NCI-H1436 treated with DMSO at 0.1 percent for 48 hours (cell line): ENCODE measurements at places on chromosomes 1 and 21.
A peak's percentile ranks its signal among the peaks of the same experiment; 100 is the strongest.

GRCh38 chr1:151156515-151156819 lies at the start of gene TNFAIP8L2:
Gene TNFAIP8L2, plus strand, starts transcription at chr1:151156649. Its CDS starts 2,049 bp downstream, at chr1:151158698.
- no peak for DNase-seq

DNA sequence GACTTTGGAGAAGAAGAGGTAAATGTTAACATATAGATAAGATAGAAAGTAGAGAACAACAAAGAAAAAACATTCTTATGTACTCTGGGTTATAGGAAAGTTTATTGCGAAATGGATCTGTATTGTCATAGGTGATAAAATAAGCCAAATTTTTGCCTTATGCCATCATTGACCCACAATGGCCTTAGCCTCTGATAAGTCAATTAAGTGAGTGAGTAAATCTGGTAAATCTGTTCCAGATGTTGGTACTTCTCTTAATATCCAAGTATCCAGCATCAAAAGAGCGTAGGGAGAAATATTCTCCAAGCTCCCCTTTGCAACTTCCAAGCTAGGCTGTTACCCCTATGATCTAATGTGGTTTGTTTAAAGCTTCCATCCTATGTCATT lies 38.3 kb upstream of the CLCA4 start:
- DNase-seq, result no peak

DNA sequence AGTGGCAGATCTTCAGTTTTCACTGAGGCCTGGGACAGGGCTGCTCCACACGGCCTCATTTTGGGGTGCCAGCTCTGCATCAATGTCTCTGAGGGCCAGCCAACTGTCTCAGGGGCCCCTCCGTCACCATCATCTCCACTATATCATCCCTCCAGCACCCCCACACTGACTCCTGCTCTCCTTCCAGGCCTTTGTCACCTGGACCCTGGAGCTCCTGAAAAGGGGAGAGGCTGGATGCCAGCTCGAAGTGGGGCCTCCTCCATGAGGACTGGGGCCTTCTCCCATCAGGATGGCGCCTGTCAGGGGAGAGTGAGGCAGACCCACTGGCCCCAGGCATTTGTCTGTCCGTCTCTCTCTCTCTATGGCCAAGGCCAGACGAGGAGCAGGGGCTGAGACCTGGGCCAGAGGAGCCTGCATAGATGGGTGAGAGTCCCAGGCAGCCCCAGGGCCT lies 44.7 kb upstream of the LRP8 start:
- DNase-seq, result no peak

- no peak for DNase-seq
Measured at GRCh38 chr1:100528871-100529270, 9.1 kb upstream of the GPR88 start.

- no peak for DNase-seq
Measured at GRCh38 chr1:8040586-8040985, 14.5 kb upstream of the ERRFI1 start.

GRCh38 chr1:91334856-91335255 lies 69.8 kb downstream of the HFM1 start:
- DNase-seq, result no peak

- DNase-seq, result no peak
Measured at GRCh38 chr1:20698195-20698910, 19.5 kb downstream of the KIF17 start.

DNA sequence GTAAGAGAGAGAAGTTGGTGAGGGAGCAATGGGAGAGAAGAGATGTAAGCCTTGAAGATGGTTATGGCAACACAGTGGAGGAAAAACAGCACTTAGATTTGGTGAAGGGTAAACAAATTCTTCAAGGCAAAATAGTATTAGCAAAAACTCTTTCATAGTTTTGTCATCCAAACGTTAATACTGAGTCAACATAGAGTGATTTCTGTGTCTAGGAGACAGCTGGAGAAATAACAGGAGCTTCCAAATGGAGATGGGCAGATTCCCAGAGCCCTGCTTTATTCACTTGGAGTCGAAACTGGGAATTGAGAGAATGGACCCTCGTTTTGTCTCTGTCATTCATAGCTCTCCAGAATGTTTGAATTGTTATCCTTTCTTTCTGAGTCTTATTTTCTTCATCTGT lies 68.3 kb downstream of the PLA2G4A start:
- DNase-seq, result no peak

DNA sequence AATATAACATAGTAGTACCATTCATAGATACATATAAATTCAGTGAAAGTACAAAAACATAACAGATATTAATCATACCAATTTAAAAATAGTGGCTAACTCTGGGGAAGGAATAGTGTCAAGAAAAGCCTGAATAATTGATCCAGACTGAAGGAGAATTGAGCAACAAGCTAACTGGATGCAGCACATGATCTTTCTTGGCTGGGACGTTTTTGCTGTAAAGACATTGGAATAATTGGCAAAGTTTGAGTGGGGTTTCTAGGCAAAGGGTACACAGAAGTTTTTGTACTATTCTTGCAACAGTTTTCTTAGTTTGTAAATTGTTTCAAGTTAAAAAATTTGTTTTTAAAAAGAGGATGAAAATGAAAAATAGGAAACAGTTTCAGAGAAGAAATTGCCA lies 2.6 kb upstream of the SH3GLB1 start:
- DNase-seq, result no peak

DNA sequence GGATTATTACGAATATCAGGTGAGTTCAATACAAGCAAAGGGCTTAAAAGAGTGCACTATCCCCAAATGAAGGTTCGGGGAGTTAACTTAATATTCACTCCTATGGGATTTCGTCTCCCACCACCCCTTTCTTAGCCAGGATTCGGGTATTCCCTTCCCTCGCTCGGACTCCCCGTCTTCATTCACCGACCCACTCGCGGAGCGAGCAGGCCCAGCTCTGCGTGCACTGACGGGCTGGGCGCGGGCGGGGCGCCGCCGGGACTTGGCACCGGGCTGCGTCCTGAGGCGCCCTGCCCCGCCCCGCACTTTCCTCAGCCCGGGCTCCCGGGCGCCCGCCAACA lies 7.7 kb upstream of the MPZL1 start:
- no peak for DNase-seq

DNA sequence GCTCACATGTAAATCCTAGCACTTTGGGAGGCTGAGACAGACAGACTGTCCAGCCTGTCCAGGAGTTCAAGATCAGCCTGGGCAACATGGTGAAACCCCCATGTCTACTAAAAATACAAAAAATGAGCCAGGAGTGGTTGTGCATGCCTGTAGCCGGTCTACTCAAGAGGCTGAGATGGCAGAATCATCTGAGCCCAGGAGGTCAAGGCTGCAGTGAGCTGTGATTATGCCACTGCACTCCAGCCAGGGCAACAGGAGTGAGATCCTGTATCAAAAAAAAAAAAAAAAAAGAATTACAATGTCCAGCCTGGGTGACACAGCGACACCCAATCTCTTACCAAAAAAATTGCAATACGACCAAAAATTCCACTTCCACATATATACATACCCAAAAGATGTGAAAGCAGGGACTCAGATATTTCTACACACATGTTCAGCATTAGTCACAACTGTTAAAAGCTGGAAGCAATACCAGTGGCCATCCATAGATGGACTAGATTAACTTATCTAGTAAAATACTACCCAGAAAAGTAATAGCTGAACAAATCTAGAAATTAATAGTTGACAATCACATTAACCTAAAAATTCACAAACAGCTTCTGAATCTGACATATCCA lies 49.2 kb downstream of the ASH1L start:
- DNase-seq, result no peak

- no peak for DNase-seq
Measured at GRCh38 chr1:15148475-15148874, 5.1 kb upstream of the TMEM51 start.

GRCh38 chr1:13642306-13643004 lies 57.5 kb upstream of the PRDM2 start:
- DNase-seq, result no peak

DNA sequence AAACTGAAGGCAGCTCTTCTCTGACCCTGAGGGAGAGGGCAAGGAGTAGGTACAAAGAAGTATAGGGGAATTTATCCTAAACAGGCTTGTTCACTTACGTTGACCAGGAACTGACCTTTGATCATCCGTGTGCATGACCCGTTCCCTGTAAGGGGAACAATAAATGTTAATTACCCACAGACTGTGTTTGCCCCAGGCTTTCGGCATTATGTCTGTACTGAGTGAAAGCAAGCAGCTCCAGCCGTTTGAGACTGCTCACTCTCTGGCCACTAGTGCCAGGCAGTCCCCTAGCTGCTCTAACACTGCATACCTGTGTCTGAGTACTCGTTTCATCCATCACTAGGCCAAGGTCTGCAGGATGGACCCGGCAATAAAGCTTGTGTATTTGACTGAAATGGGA lies 1365.3 kb downstream of the NCAM2 start:
- DNase-seq, result no peak

DNA sequence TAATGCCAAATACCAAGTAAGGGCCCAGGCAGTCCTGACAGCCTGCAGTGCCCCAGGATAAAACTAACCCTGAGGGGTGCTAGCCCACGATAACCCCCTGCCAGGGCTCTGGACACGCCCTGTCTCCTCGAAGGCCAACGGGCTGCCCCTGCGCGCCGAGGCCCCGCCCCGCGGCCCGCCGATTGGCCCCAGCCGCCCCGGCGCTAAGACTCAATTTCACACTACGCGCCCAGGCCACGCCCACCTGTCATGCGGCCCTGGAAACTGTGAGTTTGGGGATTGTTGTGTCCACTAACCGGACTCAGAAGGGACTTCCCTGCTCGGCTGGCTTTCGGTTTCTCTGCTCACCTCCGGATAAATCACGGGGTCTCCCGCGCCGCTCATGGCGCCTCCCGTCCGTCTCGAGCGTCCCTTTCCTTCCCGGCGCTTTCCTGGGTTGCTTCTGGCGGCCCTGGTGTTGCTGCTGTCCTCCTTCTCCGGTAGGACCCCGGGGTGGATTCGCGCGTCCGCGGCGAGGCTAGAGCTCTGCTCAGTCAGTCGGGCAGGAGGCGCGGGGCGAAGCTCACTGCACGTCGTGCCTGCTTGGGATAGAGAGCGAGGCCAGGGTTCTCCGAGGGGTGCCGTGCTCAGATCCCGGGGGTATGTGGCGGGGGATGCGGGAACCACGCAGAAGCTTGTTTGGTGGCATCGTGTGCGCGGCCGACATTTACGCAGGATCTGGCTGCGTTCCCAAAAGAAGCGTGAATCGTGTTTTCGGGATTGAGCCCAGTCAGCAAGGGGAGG lies at the start of gene CR1L:
Gene CR1L, plus strand, starts transcription at position 282 of the 783 bp plus-strand sequence. Its CDS starts 101 bp downstream, at position 383.
- peak; percentile 20 for DNase-seq

GRCh38 chr21:30348506-30348905 lies at the start of gene KRTAP23-1:
Gene KRTAP23-1, minus strand, starts transcription at chr21:30348606. Its CDS starts 0 bp downstream, at chr21:30348606.
- DNase-seq, result no peak

GRCh38 chr1:73472810-73473209 lies 725.2 kb downstream of the LRRIQ3 start:
- no peak for DNase-seq

DNA sequence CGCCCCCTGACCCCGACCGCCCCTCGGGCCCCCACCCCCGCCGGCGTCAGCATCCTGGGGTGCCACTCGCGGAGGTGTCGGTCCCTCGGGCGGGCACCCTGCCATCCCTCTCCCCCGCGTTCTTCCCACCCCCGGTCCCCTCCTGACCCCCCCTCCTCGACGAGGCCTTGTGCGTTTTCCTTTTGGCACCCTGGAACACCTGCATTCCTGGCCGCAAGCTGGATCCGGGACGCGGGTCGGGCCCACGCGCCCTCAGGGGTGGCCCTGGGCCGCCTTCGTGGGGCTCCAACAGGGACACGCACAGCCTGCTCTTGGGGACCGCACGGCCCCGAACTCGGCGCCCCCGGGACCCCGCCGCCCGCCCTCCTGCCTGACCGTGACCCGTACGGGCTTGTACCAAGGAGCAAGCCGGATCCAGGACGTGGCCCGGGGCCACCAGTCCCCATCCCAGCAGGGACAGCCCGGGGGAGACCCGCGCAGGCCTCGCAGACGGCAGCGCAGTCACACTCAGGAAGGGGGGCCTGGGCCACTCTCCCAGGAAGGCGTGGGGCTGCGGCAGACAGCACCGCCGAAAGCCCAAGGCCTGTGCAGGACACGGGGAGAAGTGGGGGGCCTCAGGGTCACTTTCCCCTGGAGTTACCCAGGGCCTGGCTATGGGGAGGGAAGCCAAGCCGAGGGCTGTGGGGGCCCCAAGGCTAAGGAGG lies 579 bp upstream of the SLC19A1 start:
- DNase-seq, result no peak

GRCh38 chr1:171934664-171935063 lies 93.4 kb downstream of the DNM3 start:
- no peak for DNase-seq

GRCh38 chr1:17183388-17184160 lies 21.4 kb upstream of the PADI1 start:
- DNase-seq, result no peak

- DNase-seq, result no peak
Measured at GRCh38 chr1:20342294-20343148, 51.8 kb downstream of the VWA5B1 start.

- no peak for DNase-seq
Measured at GRCh38 chr21:29208044-29208681, 77.7 kb downstream of the MAP3K7CL start.
